ENCODE measurements at places on chromosomes 1 and 21.

DNA sequence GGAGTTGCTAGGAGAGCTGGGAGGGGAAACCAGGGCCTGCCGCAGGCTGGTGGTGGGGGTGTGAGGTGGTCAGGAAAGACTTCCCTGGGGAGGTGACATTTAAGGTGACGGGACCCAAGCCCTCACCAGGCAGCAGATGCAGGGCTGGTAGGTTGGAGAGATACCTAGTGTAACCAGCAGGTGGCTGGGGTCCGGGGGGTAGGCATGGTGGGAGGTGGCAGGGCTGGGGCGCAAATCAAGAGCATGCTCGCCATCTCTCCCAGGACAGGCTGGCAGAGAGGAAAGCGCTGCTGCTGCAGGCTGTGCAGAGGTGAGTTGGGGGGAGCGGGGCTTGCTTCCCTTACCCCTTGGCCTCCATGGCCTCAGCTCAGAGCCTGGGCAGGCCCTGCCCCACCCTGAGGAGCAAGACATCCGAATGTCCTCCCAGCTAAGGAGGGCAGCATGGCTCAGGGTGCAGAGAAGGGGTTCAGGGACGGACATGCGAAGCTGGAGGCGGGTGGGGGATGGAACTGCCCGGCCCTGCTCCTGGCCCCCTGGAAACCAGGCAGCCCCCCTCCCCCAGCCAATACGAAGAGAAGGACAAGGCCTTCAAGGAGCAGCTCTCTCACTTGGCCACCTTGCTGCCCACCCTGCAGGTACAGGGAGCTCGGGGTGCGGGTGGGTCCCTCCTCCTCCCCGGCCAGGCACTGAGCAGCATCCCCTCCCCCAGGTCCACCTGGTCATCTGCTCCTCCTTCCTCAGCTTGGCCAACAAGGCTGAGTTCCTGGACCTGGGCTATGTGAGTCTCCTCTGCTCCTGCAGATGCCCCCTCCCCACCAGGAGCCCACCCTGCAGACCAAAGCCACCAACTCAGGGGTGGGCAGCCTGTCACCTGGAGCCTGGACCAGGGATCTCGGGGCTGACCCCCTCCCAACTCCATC lies 4.0 kb downstream of the RNF207 start:
- DNase-seq: no peak

- no peak for DNase-seq
Observed at GRCh38 chr1:54227091-54227602, 27.2 kb downstream of the MRPL37 start.

DNA sequence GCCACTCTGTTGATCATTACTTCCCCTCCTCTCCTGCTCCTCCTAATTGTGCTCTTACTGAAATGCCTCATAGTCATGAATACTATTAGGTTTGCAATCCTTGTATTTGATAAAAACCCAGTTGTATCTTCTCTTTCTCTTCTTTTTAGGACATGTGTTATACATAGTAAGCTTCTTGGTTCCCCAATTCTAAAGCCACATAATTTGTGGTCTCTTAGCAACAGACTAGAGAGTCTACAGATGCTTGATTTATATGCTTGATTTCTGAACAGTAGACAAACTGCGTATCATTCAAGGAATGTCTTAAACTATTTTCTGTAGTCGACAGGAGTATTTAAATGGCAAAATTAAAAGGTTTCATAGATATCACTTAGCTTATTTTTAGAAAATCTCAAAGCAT lies 1598.9 kb downstream of the PLA2G4A start:
- no peak for DNase-seq

DNA sequence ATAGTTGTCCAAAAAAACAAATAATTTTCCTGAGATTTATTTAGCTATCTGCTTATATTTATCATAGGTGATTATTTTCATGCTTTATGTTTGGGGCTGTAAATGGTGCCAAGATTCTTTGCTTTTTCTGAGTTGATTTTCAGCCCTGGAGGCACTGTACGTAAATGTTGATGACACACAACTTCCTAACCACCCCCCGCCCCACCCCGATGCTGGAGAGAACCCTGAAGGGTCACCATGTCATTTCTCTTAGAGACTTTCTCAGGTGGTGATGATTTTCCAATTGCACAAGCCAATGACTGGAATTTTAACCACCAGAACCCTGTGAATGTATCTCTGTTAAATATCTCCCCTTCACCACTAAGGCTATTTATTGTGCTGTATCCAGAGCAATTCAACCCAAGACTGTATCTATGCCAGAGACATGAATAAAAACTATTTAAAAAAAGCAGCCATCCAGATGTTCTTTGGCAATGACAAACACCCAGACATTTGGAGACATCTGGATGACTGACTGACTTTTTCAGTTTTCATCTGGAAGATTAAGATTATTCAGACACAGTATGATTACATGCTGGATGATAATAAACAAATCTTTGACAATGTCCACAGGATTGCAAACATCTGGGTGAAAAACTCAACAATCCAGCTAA lies 346.0 kb downstream of the LMX1A start:
- no peak for DNase-seq

- no peak for DNase-seq
Observed at GRCh38 chr1:100237091-100237490, 12.5 kb downstream of the DBT start.

- DNase-seq: no peak
Observed at GRCh38 chr1:157785248-157785647, 8.3 kb upstream of the FCRL2 start.

GRCh38 chr21:41011098-41011731 lies 156.7 kb upstream of the BACE2 start:
- DNase-seq: no peak

GRCh38 chr21:46394595-46395104 lies 64.0 kb upstream of the DIP2A start:
- no peak for DNase-seq

DNA sequence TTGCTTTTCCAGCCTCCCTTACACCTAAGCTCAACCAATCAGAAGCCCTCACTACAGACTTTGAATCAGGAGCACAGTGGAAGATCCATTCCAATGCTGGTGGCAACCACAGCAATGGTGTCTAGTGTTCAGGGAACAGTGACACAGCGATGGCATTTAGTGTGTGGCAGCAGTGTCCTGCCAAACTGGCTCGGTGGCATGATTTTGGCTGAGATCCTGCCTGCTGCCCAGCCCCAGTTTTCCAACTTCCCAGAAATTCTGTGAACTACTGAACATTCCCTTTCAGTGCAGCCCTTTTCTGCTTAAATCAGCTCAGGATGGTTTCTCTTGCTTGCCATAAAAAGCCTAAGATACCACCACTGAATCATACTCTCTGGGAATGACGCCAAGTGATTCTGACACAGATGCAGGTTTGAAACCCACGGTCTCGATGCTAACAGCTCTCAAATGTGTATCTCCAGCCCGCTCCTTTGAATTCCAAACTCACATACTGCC lies 8.8 kb downstream of the ASAP3 start:
- DNase-seq: no peak

DNA sequence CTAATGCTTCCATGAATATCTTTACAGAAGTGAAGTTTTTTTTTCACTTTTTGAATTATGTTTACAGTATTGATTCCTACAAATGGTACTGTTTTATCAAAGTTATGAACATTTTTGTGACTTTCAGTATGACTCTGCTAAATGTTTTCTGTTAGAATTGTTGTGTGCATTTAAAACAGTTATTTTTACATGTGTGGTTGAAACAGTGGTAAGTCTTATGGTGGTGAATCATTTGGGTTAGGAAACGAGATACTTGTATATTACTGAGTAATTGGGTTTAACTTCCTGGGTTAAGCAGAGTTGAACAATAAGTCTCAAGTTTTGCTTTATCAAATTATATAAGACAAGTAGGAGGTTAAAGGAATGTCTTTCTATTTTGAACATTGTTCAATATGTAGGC lies 66.8 kb downstream of the VPS13D start:
- no peak for DNase-seq
